Upper lobe of left lung (tissue), 6 donors: ENCODE measurements at places on chromosomes 3 and 15. TPM values are rescaled to one million over a fixed set of nuclear protein-coding genes. Genes with fewer than 3 reads are reported as not detected.

The SAXO2 gene
- 24.1 TPM for total RNA-seq

The CYP1A1 gene
- 6.1 TPM for total RNA-seq

The HCN4 gene
- 0.15 TPM for total RNA-seq

The SLC25A26 gene
- total RNA-seq, result 14.6 TPM

DNA sequence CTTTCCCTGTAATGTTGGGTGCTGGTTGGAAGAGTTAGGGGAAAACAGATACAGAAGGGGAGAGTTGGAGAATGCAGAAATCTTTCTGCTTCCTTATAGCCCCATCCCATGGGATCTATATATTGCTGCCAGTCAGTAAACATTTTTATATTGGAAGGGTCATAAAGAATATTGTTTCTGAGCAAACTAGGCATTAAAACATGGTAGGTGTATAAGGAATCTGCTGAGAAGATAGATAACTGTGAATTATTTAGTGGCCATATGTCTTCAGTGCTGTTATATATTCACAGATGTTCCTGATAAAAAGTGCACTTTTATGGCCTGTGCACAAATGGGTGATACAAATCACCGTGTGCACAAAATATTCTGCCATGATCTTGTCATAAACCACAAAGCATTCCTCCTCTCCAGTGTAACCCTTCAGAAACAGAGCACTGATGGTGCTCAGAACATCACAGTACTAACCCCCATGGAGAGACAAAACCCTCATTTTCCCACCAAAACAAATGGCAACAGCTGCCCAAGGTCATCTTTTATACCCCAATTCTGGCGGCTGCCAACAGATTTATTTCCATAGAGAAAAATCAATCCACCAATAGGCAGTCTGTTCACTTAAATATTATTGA, 269.3 kb downstream of the SLC9A9 start:
- no peak for DNase-seq

The DPPA2 gene
- total RNA-seq, result not detected

The HHATL gene
- total RNA-seq, result 1.0 TPM

- no peak for DNase-seq
Measured at GRCh38 chr15:89452330-89452836, 44.0 kb downstream of the RHCG start.

The FGF12 gene
- 0.83 TPM for total RNA-seq

- no peak for DNase-seq
Measured at GRCh38 chr3:21783839-21784238, 32.8 kb upstream of the ZNF385D start.

DNA sequence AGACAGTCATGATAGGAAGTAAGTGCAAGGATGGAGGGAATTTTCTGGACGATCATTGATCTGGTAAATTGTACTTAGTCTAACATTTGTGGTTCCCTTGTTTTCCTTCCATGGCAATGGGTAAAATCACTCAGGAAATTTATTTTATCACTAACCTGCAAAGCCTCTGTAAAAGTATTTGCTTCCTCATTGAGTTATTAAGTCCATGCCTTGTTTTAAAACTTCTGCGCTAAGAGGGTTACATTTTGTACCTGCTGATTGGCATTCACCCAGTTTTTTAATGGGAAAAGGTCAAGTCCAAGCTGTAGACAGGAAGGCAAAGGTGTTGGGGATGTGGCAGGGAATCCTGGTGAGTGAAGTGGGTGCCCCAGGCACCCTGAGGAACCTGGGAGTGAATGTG, 146.2 kb upstream of the NR2F2 start:
- DNase-seq, result no peak

The SEMA3G gene
- total RNA-seq, result 27.1 TPM

The ARHGAP31 gene
- 66.3 TPM for total RNA-seq

DNA sequence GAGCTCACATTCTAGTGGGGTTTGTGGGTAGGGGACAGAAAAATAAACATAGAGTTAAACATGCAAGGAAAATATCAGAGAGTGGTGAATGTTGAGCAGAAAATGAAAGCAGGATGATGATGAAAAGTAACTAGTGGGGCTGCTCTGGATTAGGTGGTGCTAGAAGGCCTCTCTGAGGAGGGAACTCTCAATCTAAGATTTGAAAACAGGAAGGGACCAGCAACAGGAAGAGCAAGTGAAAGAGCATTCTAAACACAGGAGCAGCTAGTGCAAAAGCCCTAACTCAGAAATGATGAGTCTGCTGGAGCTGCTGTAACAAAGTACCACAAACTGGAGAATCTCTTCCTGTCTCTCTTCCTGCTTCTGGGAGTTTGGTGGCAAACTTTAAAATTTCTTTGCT, 468.6 kb upstream of the AGTR1 start:
- no peak for DNase-seq

The KNG1 gene
- total RNA-seq, result not detected

GRCh38 chr3:111538681-111539083, 3.3 kb upstream of the CD96 start:
- no peak for DNase-seq

DNA sequence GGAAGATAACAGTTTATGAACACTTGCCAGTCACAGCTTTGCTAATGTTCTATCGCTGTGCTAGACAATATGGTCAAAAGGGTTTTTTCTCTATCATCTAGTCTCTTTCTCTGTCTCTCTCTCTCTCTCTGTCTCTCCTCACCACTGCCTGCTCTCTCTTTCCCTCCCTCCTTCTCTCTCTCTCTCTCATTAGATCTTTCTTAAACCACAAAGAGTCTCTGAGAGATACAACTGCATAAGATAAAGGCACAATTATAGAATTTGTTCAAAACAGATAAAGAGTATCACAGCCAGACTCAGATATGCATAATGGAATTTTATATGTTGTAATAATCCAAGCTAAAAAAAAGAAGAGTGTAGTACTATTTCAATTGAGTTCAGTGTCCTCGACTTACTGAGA, 258.4 kb downstream of the MECOM start:
- DNase-seq, result no peak

The CHDH gene
- total RNA-seq, result 15.5 TPM

- no peak for DNase-seq
Measured at GRCh38 chr3:41190509-41191284, 8.6 kb upstream of the CTNNB1 start.

- no peak for DNase-seq
Measured at GRCh38 chr3:69352305-69353087, 33.4 kb downstream of the FRMD4B start.

GRCh38 chr15:74322558-74323180, 44.8 kb downstream of the CYP11A1 start:
- DNase-seq, result peak; percentile 38
